RPMI8226 (cell line): ENCODE measurements at places on chromosomes 7 and 10.

DNA sequence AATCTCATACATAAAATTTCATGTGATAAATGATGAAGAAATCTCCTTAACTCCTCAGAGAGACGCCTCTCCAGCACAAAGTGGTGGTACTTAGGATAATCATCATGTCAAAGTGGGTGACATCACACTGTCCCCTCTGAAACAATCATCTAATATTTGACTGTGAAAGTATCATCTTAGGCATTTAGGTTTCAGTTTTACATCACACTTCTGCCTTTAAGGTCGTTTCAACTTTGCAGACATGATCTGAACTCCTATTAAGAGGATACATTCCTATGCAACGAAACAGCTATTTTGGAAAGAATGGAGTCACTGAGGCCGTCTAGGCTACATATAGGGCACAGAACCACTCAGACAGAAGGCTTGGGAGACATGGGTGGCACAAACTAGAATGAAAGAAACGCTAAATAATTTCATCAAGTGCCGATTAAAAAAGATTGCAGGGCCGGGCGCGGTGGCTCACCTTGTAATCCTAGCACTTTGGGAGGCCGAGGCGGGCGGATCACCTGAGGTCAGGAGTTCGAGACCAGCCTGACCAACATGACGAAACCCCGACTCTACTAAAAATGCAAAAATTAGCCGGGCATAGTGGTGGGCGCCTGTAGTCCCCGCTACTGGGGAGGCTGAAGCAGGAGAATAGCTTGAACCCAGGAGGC is 2.0 kb downstream of the VOPP1 start:
- peak; percentile 42 for DNase-seq

DNA sequence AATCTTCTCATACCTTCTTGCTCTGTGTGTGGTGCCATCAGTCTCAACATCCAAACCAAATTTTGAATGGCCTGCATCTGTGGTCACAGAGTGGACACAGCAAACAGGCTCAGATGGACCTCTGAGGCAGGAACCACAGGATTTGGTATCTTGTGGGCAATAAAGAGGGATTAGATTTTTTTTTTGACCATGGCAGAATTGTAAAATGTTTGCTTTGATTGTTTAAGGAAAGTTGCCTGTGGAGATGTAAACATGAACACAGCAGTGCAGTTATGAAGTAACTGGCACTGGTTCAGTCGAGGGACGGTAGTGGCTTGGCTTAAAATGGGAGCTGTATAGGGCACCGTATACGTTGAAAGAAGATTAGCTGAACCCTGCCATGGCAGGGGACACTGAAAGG is 464.7 kb downstream of the SH2D4B start:
- no peak for DNase-seq

DNA sequence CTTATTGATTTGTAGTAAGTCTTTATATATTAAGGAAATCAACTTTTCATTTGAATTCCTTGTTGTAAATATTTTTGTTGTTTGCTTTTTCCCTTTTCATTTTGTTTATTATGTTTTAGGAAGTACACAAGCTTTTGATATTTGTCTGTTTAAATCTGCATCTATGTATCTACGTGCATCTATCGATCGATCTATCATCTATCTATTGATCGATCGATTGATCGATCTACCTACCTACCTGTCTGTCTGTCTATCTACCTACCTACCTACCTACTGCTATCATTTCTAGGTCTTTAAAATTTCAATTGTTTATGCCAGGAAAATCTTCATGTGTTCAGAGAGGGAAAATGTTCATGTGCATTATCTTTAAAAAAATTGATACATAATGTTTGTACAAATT is 216.8 kb upstream of the MTPN start:
- DNase-seq = no peak

DNA sequence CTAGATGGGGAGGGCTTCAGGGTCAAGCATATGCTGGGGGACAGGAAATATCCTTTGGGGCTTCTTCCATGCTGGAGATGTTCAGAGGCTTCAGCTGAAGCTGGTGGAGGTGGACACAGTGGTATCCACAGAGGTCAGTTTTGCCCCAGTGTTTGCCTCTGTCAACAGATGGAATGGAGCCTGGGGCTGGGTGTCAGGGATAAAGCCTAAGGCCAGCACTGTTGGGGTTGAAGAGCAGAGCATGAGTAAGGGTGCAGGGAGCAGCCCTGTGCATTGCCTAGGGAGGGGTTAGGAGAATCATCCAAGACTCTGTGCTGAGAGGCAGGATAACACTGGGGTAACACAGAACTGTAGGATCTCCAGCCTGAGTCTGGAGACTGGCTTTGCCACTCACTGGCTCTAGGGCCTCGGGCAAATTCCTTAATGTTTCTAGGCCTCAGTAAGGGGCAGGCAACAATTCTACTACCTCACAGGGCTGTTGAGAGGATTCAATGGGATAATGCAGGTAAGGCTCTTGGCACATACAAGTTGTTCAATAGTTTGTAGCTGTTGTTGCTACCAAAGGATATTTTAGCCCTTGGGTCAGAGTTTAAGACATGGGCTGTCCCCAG is 21.8 kb upstream of the MYL7 start:
- DNase-seq = no peak

DNA sequence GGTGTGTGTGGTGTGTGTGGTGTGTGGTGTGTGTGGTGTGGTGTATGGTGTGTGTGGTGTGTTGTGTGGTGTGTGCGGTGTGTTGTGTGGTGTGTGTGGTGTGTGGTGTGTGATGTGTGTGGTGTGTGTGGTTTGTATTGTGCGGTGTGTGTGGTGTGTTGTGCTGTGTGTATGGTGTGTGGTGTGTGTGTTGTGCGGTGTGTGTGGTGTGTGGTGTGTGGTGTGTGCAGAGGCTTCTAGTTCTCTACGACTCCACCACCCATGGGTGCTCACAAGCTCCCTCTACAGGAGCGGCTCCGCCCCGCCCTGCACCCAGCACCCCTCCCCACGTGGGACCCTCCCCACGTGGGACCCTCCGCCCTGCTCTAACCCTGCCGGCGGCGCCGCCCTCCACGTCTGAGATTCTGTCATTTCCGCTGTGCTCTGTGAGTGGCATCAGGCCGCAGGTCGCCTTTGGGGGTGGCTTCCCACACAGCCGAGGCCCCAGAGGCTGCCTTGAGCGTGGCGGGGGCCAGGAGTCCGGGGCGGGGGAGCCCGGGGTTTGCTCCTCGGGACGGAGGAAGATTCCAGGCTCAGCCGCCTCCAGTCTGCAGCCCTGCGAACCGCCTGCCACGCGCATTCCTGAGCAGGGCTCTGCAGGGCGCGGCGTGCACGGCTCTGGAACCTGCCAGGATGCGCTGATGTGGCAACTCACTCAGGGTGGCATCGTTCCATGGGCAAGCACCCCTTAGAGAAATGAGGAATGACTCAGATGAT is 37.0 kb upstream of the DNAJB6 start:
- no peak for DNase-seq

DNA sequence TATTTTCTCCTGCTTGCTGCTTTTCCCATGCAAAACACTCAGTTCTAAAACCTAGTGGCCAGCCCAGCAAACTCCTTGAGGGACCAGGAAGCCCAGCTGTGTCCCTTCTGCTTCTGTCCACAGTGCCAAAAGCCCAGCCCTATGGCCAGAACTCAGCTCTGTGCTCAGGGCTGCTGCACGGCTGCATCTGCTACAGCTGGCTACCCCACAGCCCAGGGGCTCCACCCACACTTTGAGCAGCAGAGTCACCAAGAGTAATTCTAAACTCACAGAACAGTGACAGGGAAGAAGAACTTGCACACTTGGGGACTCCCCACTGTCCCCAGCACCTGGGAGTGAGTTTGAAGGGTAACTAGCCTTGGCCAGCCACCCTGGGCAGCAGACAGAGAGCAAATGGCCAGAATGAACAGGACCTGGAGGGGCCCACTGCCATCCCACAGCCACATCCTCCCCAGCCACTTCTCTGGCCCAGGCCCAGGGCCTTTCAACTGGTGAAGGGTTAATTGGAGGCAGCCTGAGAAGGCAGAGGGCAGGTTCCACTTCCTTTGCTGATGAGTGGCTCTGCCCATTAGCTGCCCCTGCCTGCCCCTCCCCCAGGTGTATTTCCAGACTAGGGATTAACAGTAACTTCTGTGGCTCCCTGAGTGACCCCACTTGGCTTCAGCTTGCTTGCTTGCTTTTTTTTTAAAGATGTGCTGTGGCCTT is 28.1 kb upstream of the TRIM8 start:
- DNase-seq = no peak

DNA sequence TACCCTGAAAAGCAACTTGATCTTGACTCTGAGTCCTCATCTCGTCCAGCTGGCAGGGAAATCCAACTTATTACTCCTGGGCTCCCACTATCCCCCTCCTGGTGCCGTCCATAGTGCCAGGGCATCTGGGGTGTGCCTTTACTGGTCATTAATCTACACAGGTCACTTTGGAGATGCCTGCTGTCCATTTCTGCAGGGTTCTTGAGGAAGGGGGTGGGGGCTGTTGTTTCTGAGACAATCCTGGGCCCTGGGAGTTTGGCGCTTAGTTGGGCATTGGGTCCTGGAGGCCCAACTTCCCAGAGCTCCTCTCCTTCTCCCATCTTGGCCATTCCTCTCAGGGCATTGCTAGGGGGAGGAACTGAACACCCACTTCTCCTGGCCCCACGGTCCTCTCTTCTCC is 6.0 kb upstream of the TACR2 start:
- DNase-seq = no peak
